Memory B cell (primary cell): ENCODE measurements at places on chromosomes 3 and 15.

GRCh38 chr3:187661267-187661666, 8.9 kb downstream of the SST start:
- H3K4me1 ChIP-seq: peaks cover 13% of the 10 kb centered on the region
- H3K27me3 ChIP-seq: peaks cover 2% of the 10 kb centered on the region
- H3K4me3 ChIP-seq: no peak overlapping the region

GRCh38 chr3:107752202-107752990, 229.6 kb downstream of the BBX start:
- DNase-seq: no peak
- H3K4me1 ChIP-seq: peaks cover 2% of the 10 kb centered on the region
- H3K27me3 ChIP-seq: no peaks in the 10 kb centered on the region
- H3K36me3 ChIP-seq: peaks cover 16% of the 10 kb centered on the region

GRCh38 chr3:71778353-71778752, 6.6 kb downstream of the PROK2 start:
- no peaks in the 10 kb centered on the region for H3K4me1 ChIP-seq
- DNase-seq: no peak
- no peaks in the 10 kb centered on the region for H3K36me3 ChIP-seq
- no peak overlapping the region for H3K27ac ChIP-seq
- H3K27me3 ChIP-seq: peaks cover 4% of the 10 kb centered on the region

DNA sequence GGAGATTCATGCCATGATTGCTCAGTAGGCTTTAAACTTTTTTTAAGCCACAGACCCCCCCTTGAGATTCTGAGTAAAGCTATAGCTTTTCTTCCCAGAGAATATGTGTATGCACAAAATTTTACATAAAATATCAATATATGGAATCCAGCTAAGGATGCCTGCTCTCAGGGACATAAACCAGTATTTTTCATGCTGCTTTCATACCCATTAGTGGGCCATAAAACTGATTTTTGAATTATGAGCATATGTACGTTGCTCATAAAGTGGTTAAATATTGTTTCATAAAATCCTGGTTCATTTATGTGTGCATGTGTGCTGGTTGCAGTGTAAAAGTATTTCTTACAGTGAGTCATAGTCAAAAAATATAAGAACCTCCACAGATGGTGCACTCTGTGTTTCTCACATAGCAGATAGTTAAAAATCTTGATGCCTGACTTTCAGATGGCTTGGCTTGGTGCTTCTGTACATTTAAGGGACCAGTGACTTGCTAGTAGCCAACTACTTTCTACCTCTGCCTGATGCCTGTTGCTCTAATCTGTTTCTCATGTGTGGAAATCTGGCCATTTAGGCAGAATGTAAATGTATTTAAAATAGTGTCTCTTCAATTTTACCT, 71.9 kb downstream of the ARHGEF26 start:
- H3K27ac ChIP-seq: no peak overlapping the region
- no peak for DNase-seq
- no peaks in the 10 kb centered on the region for H3K36me3 ChIP-seq
- H3K4me3 ChIP-seq: no peak overlapping the region
- H3K4me1 ChIP-seq: peaks cover 2% of the 10 kb centered on the region

DNA sequence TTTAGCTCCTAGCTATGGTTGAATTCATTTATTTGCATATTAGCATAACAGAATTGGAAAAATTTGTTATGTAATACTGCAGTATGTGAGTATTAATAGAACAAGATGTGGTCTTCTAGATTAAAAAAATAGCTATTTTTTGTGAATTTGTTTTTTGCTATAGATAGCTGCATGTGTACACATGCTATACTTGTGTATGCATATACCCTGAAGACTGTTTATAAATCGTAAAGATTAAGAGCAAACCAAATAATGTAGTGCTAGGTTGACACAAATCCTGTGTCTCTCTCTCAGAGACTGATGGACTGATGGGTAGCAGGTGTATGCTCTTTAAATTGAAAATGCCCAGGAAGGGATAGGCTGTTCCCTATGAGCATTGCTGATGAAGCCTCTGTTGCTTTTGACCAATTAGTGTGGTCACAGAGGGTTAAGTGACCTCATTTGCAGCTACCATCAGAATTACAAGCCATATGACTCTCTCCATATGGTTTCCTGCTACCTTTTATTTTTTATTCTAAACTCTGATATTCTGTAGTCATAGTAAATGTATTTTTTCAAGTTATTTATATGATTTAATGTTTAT, 9.0 kb downstream of the PLCL2 start:
- H3K4me1 ChIP-seq: peaks cover 66% of the 10 kb centered on the region
- no peaks in the 10 kb centered on the region for H3K36me3 ChIP-seq
- DNase-seq: no peak
- peak overlapping the region; percentile 43 for H3K4me3 ChIP-seq
- peak overlapping the region; percentile 85 for H3K27ac ChIP-seq

GRCh38 chr3:134885877-134886621, 91.0 kb downstream of the EPHB1 start:
- DNase-seq: no peak
- H3K27ac ChIP-seq: no peak overlapping the region
- H3K27me3 ChIP-seq: no peaks in the 10 kb centered on the region
- no peaks in the 10 kb centered on the region for H3K36me3 ChIP-seq
- H3K4me1 ChIP-seq: peaks cover 17% of the 10 kb centered on the region

GRCh38 chr3:167958141-167958540, 137.6 kb downstream of the GOLIM4 start:
- no peaks in the 10 kb centered on the region for H3K4me1 ChIP-seq
- no peak for DNase-seq
- H3K27ac ChIP-seq: no peak overlapping the region
- no peaks in the 10 kb centered on the region for H3K36me3 ChIP-seq
- no peaks in the 10 kb centered on the region for H3K27me3 ChIP-seq
- no peak overlapping the region for H3K4me3 ChIP-seq

- H3K4me1 ChIP-seq: peaks cover 16% of the 10 kb centered on the region
- no peaks in the 10 kb centered on the region for H3K36me3 ChIP-seq
- no peaks in the 10 kb centered on the region for H3K27me3 ChIP-seq
- H3K27ac ChIP-seq: no peak overlapping the region
Observed at GRCh38 chr15:67501836-67502461, 19.0 kb upstream of the C15orf61 start.
